Stimulated activated CD4-positive, alpha-beta T cell treated with anti-CD3 and anti-CD28 coated beads, Interleukin-2, amount 100 ng/mL, for 4 hours (primary cell): ENCODE measurements at places on chromosomes 1 and 21.

- DNase-seq, result no peak
Measured at GRCh38 chr1:246308533-246309075, 198.5 kb downstream of the SMYD3 start.

DNA sequence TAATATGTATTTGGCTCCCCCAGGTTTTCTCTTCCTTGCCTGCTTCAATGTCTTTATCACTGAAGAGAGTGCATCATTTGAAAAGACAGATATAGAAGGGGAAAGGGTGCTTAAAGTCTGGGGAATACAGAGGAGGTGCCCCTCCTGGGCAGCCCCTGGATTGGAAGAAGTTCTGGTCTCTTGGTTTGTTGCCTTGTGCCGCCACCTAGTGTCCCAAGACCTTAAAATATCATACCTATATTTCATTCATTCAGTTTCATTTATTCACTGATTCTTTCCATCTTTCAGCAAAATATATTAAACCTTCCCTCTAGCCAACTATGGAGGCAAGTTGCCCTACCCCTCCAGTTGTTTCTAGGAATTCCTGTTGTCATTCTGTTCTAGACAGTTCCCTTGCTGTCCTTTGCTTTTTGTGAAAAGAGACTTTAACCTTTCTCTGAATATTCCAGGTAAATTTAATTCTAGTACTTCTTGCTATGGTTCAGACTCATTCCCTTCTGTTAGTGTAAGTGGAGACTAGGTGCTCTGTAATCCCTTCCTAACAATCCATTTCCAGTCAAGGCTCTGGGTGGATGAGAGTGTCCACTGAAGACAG, 56.1 kb downstream of the MEF2D start:
- no peak for DNase-seq

GRCh38 chr1:205141236-205142101, 19.7 kb upstream of the RBBP5 start:
- peak; percentile 52 for DNase-seq

- DNase-seq, result no peak
Measured at GRCh38 chr21:29887313-29888009, 52.3 kb downstream of the GRIK1 start.

GRCh38 chr1:180936110-180937011, 23.7 kb downstream of the KIAA1614 start:
- DNase-seq, result no peak

DNA sequence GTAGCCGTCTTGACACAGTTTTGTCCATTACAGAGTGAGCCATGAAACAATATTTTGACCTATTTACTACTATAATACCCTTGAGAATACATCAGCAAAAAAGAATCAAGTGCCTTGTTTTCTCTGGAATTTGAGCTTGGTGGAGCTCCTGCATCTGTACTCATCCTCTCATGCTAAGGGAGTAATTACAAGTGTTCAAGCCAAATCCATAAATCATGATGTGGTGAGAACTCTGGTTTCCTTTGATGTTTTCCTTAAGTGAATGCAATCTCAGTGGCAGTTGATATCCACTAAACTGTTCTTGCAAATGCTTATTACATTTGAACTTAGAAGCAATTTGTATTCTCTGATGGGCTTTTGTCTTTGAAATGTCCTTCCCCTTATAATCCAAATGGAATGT, 824.6 kb upstream of the TMPRSS15 start:
- no peak for DNase-seq

GRCh38 chr1:11045428-11046269, 1.4 kb downstream of the MASP2 start:
- DNase-seq, result no peak

DNA sequence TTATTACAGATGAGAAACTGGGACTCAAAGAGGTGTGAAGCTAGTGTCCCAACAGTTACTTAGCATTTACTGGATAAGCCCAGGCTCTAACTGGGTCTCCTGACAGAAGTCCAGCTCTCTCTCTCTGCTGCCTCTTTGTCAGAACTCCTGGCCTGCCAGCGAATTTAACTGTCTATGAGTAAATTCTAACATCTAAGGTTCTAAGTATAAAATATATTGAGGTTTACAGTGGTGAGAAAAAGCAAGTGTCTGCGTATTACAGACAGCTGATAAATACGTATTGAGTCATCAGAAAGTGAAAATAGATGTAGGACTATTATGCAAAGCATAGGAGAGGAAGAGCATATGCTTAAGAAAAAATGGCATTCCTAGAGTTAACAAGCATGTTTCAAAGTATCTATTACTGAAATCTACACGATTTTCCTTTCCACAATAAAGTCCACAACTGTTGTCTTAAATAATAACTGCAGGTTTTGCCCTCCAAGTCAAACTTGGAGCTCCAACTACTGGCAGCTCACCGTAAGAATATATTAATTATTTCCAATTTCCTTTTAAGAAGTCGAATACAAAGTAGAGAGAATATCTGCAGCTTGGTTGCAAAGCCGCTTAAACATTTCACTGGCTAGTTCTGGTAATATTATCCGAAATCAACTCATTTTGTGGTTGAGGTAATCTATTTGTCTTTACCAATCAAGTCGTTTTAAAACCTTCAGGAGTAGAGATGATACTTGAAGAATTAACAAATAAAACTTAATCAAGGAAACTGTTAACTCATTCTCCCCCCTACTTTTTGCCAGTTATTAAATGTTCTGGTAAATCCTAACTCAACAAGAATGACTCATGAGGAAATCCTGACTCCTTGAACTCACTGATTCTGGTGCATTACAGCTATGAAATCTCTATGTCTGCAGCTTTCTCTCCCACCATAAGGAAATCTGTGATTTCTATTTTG, 1.4 kb upstream of the RGS2 start:
- no peak for DNase-seq

- no peak for DNase-seq
Measured at GRCh38 chr1:240294566-240294965, 202.9 kb downstream of the FMN2 start.

DNA sequence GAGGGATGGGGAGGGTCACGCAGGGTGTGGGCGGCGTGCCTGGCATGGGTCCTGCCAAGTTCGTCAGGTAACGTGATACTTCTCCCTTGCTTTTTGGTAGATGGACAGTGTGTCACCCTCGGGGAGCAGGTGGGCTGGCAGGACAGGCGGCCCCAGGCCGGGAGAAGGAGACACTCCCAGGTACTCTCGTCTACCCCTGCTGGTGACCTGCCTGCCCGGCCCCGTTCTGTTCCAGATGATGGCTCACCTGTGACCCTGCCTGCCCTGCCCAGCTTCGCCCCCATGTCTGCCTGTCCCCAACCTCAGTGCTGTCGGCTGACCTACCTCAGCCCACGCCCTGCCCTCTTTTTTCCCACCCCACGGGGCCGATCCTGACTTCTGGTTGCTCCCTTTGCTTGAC, 144.7 kb downstream of the PCBP3 start:
- no peak for DNase-seq

DNA sequence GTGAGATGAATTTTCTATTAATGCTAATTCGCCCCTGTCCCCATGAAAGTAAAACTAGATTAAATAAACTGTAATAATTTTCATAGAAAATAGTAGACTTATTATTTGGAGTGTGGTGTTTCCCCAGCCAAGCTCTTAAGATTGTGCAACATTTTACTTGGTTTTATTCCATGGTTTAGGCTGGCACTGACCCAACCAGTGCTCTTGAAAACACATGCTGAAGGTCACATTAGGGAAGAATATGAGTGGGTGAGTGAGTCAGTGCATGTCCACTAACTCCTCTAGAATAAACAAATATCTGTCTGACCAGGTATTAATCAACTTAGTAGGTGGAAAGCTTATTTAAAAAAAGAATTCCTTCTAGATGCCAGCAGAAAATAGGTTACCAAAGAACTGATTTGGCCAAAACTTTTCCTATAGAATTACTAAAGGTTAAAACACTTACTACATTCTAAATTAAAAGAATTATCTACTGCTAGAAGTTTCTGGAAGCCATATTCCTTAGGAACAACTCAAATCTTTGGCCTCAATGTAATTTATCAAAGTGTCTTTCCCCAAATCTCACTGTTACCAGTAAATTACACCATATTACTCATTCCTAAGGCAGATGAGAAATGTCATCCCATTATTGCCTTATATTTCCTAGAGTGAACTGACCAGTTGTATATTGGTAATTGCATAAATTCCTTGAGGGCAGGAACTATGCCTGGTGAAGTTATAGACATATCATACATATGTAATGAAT, 89.7 kb upstream of the RGS1 start:
- no peak for DNase-seq
